Right lung (tissue), 10 donors: ENCODE measurements at places on chromosomes 6 and 20. TPM values are rescaled to one million over a fixed set of nuclear protein-coding genes. Genes with fewer than 3 reads are reported as not detected.

Gene C2
- polyA plus RNA-seq, result 5.8 TPM

Gene LPIN3
- 10.1 TPM for polyA plus RNA-seq

Gene SLC44A4
- 22.1 TPM for polyA plus RNA-seq

Gene TBC1D22B
- polyA plus RNA-seq, result 12.8 TPM

Gene HCRTR2
- not detected for polyA plus RNA-seq

Gene CDSN
- not detected for polyA plus RNA-seq

Gene OR12D3
- not detected for polyA plus RNA-seq

Gene MTFR2
- polyA plus RNA-seq, result 3.3 TPM

Gene LRRC73
- polyA plus RNA-seq, result 1.0 TPM

Gene HMGN3
- 305 TPM for polyA plus RNA-seq

Gene IP6K3
- polyA plus RNA-seq, result 3.1 TPM

Gene CST2
- not detected for polyA plus RNA-seq
